ENCODE measurements at places on chromosomes 3 and 15.
A peak's percentile ranks its signal among the peaks of the same experiment; 100 is the strongest.

DNA sequence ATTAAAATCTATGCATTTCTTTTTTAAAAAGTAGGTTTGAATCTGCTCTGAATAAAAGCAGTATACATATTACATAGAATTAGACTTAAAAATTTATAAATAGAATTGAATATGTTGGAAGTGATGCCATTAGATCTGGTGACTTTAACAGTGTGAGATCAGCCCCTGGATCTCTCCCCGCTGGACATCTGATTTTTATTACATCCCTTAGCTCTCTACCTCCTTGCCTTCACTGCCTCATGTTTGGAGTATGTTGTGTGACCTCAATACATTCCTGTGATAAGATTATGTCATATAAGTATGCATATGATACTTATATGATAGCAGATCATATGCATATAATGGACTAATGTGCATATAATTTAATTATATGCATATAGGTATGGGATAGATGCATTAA lies 643.4 kb upstream of the NR2F2 start:
- DNase-seq = no peak

- no peak for DNase-seq
These were observed 6.8 kb downstream of the RAB6B start for GRCh38 chr3:133888726-133889340.

GRCh38 chr3:187667526-187667925 lies 2.7 kb downstream of the SST start:
- no peak for DNase-seq

DNA sequence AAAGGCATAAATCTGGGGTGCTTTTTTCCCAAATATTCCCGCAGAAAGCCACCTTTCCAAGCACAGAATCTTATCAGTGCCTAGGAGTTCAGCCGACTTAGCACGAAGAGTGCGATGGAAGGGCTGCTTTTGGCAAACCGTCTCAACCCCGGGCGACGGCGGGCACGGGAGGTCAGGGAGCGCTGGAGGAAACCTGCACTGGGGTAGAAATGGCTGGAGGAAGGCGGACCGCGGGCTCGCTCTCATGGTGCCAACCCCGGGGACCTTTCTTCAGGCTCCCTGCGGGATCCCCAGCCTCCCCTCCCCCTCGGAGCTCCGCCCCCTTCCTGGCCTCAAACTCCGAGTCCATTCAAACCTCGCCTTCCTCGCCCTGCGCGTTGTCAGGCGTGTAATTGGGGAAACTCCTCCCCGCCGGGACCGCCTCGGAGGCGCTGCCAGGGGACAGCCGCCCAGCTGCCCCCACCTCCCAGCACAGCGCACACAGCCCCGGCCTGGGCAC lies at the start of gene GABRG3:
Gene GABRG3, plus strand, starts transcription at position 470 of the 499 bp plus-strand sequence.
- peak; percentile 73 for DNase-seq

- DNase-seq = no peak
These were observed 14.3 kb upstream of the BCL6 start for GRCh38 chr3:187759601-187760000.

DNA sequence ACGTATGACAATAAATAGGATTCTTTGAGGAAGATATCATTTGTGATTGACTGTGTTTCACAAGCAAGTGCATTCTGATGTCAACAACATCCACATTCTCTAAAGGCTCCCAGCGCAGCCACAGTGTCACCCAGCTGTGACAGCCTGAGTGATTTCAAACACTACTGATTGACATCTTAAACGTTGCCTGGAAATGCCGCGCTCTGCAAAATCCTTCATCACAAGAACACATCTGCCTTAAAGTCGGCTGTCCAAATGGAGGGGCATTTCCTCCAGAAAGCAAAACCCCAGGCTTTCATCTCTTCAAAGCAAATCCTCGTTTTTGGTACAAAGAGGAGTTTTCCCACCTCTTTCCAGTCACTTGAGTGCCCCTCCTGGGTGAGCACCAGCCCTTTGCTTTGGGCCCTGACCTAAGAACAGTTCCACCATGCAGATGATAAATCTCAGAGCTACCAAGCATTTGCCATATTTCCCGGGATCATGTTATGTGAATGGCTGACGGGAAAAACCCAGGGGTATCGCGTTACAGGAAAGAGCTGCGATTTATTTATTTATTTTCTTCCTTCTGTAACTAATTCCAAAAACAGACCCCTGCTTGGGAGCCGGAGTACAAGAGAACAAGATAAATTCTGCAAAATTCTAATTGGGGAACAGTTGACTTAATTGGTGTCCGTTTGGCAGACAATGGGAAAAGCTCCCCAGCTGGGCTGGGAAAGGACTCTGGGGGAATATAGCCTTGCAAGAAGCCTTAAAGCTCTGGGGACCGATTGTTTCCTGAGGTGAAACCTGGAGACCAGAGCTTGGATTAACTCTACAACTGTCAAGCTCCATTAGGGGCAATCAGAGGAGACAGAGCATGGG lies 703.8 kb upstream of the NR2F2 start:
- no peak for DNase-seq

- DNase-seq = peak; percentile 33
These were observed 68.4 kb downstream of the DPH6 start for GRCh38 chr15:35477312-35478262.

DNA sequence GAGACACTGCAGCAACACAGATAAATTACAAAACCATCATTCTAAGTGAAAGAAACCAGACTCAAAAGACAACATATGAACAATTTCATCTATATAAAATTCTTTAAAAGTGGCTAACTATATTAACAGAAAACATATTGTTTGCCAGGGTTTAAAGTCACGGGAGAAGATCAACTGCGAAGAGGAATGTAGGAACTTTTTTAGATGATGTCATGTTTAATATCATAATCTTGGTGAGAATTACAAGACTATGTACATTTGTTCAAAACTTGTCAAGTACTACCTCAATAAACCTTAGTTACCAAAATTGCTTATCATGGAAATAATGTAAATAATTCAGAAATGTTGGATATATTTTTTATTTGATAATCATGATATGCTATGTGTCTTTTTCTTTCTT lies 395.1 kb upstream of the PLSCR5 start:
- DNase-seq = no peak

DNA sequence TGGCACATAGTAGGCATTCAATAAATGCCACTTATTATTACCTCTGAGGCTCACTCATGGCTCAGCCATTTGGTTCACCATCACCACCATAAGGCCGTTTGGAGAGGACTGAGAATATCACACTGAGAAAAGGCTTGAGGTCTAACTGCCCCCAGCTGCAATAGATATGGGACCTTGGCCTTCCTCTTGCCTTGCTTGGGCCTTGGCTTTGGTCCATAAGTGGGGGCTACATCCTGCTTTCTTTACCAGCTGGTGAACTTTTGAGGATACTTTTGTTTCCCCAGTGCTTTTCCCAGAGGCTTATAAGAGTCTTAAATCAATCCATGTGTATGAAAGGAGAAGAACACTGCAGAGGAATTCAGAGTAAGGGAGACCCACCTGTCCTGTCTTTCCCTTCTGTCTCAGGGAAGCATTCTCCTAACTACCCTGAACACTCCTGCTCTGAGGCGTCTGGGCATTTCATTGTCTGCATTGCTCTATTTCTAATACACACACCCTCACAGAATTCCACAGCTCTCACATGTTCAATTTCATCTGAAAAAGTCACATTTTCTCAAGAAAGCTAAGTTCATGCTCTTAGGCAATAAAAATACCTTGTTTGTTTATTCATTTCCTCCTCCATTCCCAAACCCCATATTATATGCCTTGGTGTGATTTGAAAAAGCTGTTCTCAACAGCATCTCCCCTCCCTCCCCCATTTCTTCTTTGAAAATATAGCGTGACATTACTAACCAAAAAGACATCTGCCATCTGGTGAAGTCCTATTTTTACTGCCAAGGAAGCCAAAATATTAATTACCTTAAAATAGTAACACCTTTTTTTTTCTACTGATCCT lies 22.5 kb upstream of the KCNMB2 start:
- DNase-seq = no peak

Measured in NCI-H1417 (cell line).